ENCODE measurements at places on chromosomes 11 and 22.
A peak's percentile ranks its signal among the peaks of the same experiment; 100 is the strongest.

DNA sequence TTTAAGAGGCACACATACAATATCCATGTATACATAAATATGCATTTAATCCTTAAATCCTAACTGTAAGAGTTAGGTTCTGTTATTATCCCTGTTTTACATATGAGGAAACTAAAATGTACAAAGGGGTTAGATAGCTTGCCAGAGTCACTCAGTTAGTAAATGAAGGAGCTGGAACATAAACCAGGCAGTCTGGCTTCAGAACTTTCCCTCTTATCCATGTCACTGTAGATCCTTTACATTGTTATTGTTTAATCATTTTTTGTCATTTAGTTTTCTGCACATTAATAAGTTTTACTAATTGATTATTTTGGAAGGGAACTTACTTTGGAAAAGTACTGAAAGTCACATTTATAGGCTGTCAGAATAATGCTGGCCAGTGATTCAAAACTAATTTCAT lies 282.4 kb downstream of the TMEM135 start:
- DNase-seq: no peak

DNA sequence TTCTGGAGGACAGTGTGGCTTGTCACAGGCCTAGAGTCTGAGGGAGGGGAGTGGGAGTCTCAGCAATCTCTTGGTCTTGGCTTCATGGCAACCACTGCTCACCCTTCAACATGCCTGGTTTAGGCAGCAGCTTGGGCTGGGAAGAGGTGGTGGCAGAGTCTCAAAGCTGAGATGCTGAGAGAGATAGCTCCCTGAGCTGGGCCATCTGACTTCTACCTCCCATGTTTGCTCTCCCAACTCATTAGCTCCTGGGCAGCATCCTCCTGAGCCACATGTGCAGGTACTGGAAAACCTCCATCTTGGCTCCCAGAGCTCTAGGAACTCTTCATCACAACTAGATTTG lies 13.0 kb downstream of the PIK3IP1 start:
- DNase-seq: no peak

- peak; percentile 25 for DNase-seq
Observed at GRCh38 chr11:48051217-48051830, 71.0 kb downstream of the PTPRJ start.

DNA sequence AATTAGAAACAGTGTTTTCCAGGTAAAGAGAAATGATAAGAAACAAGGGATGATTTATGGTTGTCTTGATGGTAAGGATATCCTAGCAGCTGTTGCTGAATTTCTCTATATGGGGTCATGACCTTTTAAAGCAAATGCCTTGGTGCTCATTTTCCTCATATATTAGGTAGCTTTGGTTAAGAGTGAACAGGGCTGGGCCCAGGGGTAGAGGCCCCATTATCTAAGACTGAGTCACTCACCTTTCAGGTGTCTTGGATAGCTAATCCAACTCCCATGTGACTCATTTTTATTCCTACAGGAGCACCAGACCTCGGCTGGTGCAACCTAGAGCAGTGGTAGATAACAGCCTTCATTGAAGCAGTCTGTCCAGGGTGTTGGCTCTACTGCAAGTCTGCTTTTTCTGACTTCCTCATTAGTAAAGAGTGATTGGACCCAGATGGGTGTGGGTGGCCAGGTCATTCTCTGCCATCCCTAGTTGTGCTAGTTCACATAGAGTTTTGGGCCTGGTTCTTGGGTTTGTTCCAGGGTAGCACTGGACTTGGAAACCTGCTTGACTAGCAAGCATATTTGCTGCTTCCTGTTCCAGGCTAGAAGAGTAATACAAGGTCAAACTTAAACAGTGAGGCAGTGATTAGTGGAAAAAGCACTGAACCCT lies 37.4 kb downstream of the CTNND1 start:
- peak; percentile 39 for DNase-seq

- DNase-seq: no peak
Observed at GRCh38 chr11:61935861-61936260, 14.3 kb upstream of the BEST1 start.

DNA sequence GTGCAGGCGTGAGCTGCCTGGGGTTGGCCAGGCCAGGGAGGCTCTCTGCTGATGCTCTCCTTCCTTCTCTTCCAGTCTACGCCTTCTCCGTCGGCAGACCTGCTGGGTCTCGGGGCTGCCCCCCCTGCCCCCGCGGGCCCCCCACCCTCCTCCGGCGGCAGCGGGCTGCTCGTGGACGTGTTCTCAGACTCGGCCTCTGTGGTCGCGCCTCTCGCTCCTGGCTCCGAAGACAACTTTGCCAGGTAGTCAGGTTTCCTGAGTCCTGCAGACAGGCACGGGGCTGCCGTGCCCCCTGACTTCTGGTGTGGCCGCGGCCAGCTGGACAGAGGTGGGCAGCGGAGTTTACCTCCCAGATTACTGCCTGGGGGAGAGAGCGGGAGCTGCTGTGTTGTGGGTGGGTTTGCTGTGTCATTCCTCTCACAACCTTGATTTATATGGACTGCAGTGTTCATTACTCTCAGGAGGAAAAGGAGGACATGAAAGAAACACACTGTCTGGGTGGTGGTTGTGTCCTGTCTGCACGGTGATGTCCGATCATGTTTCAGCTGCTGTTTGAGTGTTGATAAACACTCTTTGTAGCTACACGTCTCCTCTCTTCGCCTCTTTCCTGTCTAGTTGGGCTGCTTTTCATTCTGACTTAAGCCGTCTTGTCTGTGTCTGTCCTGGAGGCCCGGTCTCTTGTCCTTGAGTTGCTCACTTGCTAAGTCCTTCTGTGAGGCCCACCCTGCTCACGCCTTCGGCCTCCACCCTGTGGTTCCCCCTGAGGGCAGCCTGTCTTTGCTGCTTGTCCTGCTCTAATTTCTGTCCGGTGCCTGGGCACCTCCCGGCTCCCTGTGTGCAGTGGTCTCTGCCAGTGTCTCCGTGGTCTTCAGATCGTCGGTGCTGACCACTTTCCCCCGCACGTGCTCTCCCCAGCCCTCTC lies 35.9 kb downstream of the MUC6 start:
- no peak for DNase-seq

DNA sequence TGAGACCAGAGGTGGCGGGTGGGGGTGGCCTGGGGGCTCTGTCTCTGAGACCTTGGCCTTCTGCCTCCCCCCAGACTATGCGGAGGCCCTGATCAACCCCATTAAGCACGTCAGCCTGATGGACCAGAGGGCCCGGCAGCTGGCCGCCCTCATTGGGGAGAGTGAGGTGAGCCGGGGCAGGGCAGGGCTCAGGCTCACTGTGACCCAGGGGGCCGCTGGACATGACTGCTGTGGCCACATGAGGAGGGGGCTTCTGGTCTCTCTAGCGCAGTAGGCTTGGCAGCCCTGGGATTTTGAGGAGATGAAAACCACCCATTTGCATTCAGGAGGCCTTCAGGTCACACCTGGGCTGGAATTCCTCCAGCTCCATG lies 12.6 kb downstream of the PLCB3 start:
- no peak for DNase-seq

- no peak for DNase-seq
Observed at GRCh38 chr22:29121124-29121523, 48.3 kb downstream of the KREMEN1 start.

GRCh38 chr11:86360775-86361395 lies 13.8 kb upstream of the CCDC81 start:
- DNase-seq: no peak

DNA sequence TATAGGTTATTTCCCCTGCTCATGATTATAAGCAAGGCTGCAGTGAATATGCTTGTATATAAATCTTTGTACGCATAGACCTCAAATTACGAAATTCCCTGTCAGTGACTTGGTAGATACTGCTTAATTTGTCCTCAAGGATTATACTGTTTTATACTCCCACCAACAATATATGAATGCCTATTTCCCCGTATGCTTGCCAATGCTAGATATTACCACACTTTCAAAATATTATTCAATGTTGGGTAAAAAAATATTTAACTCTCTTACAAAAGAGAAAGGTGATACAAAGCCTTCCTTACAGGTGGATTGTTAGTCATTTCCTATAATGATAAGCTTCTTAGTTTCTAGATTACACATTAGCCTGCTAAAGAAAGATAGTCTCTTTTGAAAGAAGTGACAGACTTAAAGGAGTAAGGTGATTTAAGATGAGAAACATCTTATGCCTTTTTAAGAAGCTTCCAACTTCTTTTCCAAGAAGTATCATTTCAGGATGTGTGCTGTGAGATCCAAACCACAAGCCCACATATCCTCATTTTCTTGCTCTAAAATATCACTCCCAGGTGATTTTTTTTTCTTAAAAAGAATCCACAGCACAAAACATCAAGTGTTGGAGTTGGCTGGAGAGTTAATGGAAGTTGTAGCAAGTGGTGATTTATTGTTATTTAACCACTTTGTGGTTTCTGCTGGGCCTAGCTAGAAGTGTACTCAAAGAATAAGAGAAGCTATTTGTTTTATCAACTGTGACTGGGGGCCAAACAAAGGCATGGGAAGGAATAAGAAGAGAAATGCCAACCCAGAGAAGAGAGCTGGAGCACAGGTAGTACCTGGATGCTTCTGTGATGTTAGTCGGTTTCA lies 59.2 kb downstream of the BARX2 start:
- peak; percentile 2 for DNase-seq

GRCh38 chr11:2271327-2272227 lies 1.2 kb upstream of the ASCL2 start:
- DNase-seq: no peak

DNA sequence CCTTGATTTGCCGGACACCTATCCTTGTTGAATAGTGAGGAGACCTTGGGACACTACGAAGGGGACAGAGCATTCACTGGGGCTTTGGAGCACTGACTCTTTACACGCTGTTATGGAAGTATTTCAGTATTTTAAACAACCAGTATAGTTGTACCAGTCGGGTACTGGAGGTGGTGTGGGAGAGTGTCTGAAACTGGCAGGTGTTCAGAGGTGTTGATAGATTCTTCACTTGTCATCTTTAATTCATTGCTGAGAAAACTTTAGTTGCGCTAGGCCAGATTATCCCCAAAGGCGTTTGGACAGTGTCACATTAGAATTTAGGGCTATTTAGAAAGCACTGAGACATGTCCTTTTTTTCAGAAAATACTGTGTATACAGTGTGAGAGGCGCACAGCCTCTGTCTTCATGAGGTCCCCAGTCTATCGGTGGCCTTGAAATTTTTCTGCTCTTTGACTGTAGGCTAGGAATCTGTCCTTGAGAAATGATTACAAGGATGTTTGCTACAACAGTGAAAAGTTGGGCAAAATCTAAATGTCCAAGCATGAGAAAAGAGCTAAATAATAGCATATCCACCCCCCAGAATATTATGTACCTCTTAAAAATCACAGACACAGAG lies 69.7 kb downstream of the TEAD1 start:
- DNase-seq: no peak

DNA sequence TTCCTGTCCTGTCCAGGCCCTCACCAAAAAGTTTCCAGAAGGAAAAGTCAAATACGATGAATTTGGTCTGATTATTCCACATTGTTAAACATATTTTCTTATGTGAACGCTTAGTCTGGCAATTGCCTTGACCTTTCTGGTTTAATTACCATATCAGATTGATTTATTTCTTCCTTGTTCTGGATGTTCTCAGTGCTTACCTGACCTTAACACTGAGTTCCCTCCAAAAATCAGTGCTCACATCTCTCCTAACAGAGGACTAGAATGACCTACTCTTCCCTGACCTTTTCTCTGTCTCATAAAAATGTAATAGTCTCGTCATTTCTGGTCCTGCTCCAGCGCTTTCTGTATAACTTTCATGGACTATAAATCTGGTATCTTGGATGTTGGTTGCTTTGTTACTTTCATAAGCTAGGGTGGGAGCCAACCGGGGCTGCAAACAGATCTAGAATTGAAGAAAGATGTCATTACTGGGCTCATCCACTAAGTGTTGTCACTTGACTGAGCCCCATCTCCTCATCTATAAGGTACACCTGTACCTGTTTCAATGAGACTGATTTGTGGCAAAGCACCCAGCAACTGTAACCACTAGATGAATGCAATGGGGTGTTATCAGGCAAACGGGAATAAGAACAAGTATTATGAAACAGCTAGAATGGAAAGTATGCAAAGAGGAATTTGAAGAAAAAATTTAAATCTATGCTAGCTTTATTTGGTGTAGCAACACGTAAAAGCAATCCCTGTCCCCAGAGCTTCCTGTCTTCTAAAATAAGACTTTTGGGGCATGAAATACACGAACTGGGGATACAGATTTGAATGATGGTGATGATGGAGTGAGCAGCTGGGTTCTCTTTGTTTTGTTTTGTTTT lies 2.4 kb downstream of the FADS2 start:
- DNase-seq: peak; percentile 49

DNA sequence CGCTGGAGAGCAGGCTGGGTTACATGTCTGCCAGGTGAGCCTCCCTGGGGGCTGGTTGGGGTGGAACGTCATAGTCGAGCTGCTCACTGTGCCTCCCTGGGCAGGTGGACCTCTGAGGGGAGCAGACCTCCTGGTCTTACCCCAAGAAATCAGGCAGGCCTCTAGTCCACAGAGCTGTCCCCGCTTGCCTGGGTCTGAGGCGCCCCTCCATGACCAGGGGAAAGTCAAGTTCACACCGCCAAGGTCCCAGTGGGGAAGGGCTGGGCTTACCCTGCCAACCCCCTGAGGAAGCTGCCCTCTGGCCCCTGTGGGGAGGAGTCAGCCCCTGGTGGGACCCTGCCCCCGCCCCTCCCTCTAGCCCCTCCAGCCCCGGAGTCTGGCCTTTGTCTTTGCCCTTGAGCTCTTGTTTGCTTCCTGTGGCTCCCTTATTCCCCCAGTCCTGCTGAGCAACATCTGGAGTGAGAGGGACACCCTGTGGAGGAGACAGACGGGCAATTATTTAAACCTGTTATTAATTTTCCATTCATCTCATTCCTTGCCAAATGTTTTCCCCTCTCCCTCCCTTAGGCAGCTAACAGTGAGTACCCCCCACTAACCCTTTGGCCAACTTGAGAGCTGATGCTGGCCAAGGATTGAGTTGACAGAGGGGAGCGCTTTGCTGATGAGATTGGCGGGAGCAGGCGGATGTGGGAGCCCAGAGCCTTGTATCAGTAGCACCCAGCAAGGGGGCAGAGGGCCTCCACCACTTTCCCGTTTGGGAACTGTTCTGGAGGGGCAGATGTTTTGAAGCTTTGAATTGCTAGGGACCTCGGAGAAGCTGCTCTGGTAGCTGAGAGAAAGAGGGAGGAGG lies 83.4 kb downstream of the CEP164 start:
- no peak for DNase-seq

- no peak for DNase-seq
Observed at GRCh38 chr11:72079819-72080325, 470 bp downstream of the NUMA1 start.

DNA sequence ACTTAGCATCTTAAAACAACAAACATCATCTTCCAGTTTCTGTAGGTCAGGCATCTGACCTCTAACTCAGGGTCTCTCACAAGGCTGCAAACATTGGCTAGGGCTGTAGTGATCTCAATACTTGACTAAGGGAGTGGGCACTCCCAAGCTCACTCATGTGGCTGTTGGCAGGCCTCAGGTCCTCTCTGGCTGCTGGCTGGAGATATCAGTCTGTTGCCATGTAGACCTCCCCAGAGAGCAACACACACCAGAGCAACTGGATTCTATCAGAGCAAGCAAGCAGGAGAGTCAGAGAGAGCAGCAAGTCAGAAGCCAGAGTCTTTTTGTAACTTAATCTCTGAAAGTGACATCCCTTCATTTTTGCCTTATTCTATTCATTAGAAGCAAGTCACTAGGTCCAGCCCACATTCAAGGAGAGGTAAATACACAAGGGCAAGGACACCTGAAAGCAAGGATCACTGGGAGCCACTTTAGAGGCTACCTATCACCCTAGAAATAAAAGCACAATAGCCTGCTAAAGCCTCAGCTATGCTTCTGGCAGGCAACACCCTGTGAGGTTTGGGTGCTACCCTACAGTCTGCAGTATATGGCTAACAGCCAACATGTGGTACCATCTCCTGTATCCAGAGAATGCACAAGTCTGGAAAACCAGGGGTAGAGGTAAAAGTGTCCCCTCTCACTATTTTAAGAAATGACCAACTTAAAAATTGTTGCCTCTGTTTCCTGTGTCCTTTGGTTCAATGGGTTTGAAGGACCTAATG lies 33.5 kb upstream of the CD44 start:
- no peak for DNase-seq
